ENCODE measurements at places on chromosomes 11 and 22.

DNA sequence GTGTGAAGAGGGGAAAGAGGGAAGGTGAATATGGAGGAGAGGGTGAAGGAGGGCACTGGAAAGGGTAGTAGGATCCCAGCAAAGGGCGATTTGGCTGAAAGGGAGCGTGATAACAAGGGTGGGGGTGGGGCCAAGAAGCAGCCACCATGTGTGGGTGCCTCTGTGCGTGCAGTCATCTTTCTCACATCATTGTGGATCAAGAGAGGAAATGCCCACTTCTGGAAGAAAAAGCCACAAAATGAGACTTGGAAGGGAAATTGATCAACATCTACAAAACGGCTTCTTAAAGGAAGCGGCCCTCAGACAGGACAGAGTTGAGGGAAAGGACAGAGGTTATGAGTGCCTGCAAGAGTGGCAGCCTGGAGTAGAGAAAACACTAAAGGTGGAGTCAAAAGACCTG lies 1.2 kb upstream of the CXCR5 start:
- DNase-seq, result no peak

GRCh38 chr22:22934543-22935055 lies 47.0 kb downstream of the IGLL5 start:
- no peak for DNase-seq

DNA sequence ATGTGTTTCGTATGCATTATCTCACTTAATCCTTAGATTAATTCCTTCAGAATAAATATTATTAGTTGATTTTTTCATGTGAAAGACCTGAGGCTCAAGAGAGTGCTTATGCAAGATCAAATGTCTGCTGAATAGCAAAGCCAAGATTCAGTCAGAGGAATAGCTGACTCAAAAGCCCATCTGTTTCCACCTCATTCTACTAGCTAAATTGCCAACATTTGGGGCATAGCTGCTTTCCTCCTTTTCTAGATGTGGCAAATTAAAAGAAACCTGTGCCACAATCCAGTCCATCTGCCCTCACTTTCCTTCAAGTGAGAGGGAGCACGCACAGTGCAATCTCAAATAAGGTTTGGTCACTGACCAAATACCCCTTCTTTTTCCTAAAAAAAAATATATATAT lies 121.1 kb downstream of the PAX6 start:
- no peak for DNase-seq

- DNase-seq, result no peak
Measured at GRCh38 chr22:48979482-48979881, 848.2 kb downstream of the BRD1 start.

DNA sequence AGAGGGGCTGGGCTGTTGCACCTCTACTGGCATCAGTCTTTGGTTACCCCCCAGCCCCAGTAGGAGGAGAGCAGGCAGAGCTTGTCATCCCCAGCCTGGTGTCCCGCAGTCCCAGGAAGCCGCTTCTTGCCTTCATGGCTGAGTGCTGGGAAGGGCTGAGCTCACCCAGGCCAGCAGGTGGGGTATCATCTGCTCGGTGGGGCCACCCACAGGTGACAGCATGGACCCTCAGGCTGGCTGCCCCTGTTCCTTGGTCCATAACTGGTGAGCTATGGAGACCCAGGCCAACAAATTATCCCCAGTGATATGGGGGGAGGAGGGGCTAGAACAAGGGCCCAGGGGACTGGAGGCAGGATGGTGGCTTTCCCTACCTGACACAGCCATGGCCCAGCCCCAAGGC lies 6.5 kb upstream of the RHOD start:
- DNase-seq, result no peak

DNA sequence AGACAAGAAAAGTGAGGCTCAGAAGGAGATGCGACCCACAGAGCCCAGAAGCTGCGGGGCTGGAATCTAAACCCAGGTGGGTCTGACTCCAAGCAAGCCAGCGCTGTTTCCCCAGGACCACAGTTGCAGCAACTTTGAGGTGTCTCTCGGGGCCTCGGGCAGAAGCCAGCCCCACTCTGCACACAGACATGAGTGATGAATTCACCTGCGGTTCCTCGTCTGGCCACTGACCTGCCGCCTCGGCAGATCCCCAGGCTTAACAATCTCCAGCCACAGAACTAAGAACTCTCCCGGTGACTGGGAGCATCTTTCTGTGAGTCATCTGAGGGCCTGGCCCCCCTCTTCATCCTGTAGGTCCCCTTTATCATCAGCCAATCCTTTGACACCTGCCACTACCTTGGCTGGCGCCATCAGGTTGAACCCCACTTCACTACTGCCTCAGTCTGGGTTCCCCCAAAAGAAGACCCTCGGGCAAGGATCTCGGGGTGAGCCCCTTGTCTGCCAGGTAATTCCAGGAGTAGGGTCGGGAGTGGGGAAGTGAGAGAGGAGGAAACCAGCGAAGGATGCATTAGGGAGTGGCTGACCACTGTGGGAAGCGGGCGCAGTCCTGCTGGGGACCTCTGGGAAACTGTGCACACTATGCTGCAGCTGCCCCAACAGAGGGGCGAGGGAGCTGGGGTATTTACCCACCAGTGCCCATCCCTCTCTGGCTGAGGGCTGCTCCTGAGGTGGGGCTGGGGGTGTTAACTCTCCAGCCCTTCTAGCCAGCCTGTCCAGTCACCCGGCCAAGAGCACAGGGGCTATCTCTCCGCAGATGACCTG lies 33.0 kb upstream of the MN1 start:
- DNase-seq, result no peak

GRCh38 chr11:119520966-119521365 lies 98.0 kb upstream of the THY1 start:
- no peak for DNase-seq

- DNase-seq, result no peak
Measured at GRCh38 chr11:36012979-36013378, 69.1 kb downstream of the LDLRAD3 start.

DNA sequence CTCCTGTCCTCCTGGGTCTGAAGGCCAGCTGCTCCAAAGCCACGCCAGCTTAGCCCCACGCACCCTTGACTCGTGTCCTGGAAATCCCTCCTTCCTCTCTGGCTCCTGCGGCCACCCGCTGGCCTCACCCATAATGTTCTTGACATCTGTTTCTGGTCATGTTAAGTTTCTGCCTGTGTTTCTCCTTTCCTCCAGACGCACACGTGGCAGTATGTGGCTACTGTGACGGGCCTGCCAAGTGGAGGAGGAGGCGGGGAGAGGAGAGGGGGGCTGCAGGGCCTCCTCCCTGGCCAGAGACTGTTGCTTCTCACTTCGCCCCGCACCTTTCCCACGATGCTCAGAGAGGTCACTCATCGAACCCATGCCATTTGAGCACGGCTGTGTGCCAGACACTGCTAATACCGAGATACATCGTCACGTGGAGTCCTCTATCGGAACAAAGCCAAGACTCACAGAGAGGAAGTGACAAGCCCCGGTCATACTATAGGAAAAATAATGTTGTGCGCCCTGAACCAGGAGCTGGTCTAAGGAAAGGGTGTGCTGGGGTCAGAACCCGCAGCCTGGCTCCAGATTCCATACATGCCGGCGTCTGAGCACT lies 11.5 kb downstream of the C1QTNF6 start:
- DNase-seq, result peak; percentile 33

DNA sequence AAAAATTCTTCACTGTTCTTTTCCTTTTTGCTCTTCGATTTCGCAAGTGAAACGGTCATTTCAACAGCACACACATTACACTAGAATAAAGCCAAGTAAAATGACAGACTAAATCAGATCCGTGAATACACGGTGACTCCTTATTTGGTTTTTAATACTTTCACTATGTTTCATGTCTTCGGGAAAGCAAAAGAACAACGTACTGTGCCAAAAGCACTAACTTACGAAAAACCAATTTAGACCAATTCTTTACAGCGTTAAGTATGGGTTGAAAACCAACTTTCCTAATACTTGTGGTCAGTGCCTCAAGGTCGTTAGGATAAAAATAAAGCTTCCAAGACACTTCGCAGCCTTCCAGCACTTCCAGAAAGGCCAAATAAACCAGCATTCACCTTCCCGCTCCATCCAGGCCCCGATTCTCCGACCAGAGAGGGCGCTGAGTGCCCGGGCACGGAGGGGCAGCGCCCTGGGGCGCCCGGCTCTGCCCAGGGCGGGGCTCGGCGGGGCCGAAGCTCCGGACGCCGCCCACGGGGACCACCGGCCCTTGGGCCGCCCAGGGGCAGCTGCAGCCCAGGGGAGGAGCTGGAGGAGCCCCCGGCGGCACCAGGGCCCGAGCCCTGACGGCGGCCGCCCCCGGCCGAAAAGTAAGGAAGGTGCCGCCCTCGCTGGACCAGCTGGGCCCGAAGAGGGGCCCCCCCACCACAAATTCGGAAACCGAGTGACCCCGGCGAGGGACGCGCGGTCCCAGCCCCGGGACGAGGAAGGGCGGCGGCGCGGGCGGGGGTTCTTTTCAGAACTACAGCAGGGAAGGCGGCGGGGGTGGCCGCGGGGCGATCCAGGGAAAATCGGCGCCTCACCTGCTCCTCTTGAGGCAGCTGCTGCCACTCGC lies 499 bp downstream of the ATL3 start:
- DNase-seq, result no peak

- DNase-seq, result peak; percentile 67
Measured at GRCh38 chr11:61587951-61588727, 7.3 kb upstream of the SYT7 start.

GRCh38 chr11:134050541-134051383 lies 18.1 kb upstream of the JAM3 start:
- DNase-seq, result peak; percentile 89

- DNase-seq, result no peak
Measured at GRCh38 chr11:12901874-12902481, 107.1 kb upstream of the RASSF10 start.

GRCh38 chr22:27197618-27198017 lies 540.2 kb downstream of the MIAT start:
- no peak for DNase-seq

DNA sequence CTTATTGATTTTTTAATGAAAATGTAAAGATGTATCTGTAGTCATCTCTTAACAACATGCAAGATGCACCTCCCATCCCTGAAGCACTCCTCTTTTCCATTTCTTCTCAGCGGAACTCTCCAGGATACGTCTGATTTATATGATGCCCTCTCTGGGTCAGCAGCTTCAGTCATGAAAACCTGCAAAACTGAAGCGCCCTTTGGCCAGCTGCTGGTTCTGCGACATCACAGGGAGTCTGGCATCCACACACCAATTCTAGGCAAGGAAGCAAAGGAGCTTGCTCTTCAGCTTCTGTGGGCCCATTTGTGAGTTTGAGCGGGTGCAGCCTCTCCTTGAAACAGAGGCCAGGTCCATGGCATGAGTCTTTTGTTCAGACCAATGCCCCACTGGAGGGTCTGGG lies 1253.3 kb downstream of the TBC1D22A start:
- no peak for DNase-seq

- DNase-seq, result no peak
Measured at GRCh38 chr11:123580137-123580536, 74.3 kb downstream of the SCN3B start.

DNA sequence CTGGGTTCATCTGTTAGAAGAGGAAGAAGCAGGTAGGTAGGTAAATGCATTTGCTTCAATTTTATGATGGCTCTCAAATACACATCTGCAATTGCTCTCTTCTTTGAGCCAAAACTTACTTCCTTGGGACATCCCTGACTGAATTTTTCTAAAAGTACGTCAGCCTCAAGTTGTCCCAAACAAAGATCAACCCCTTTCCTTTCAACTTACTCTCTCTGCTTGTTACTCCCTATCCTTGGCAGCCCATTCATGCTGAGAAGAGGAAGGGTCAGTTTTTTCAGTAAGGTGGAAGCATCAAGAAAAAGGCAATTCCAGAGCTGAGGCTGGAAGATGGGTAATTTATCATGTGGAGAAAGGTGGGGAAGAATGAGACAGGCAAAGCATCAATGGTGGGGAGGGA lies 111.2 kb downstream of the LRRC32 start:
- DNase-seq, result no peak

GRCh38 chr11:69044111-69045013 lies 4.4 kb upstream of the TPCN2 start:
- DNase-seq, result no peak

GRCh38 chr11:64724863-64725532 lies 2.0 kb upstream of the NRXN2 start:
- DNase-seq, result no peak

GRCh38 chr11:59822989-59823566 lies 12.5 kb upstream of the MRPL16 start:
- DNase-seq, result no peak

DNA sequence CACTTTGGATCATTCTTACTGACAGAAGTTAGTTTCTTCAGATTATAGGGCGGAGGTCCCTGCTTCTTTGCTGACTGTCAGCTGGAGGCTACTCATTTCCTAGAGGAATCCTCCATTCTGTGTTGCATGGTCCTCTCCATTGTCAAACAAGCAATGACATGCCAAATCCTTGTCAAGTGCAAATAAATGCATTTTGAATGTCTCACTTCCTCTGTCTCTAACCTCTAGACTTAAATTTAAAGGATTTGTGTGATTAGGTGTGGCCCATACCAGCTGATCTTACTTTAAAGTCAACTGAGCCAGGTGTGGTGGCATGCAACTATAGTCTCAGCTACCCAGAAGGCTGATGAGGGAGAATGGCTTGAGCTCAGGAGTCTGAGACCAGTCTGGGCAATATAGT lies 458.4 kb upstream of the CCDC179 start:
- no peak for DNase-seq

DNA sequence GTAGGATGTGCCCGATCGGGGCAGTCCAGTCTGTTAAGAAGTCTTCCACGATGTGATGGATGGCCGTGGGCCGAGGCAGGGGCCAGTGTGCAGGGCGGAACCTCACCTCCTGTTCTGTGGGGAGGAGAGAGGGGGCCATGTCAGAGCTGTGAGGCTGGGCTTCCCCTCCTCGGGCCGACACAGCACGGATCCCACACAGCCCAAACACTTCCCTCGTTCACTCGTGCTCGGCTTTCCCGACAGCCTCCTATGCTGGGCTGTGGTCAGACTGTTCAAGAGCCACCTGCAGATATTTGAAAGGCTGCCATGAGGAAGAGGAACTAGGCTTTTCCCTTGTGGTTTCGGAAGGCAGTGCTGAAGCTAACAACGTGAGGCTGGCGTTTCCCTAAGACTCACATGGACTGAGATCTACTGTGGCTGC lies 12.3 kb upstream of the TXN2 start:
- no peak for DNase-seq

DNA sequence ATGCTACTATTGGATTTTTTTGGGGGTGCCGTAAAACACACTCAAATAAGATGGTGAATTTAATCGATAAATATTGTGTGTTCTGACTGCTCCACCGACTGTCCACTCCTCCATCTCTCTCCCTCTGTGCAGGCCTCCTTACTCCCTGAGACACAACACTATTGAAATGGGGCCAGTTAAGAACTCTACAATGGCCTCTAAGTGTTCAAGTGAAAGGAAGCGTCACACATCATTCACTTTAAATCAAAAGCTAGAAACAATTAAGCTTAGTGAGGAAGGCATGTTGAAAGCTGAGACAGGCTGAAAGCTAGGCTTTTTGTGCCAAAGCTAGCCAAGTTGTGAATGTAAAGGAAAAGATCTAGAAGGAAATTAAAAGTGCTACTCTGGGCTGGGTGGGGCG lies 156.7 kb downstream of the CTTN start:
- DNase-seq, result no peak

DNA sequence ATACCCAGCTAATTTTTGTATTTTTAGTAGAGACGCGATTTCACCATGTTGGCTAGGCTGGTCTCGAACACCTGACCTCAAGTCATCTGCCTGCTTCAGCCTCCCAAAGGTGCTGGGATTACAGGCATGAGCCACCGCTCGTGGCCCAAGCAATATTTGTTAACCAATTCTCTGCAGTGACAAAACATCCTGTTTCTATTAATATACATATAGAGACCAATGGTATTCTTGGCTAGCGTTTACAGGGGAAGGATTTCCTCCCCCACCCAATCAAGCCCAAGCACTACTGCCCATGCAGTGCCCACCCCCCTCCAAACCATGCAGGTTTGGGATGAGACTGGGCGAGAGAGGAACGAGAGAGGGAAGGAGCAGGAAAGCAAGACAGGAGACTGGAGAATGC lies 53.1 kb downstream of the APOL3 start:
- no peak for DNase-seq
